ENCODE measurements at places on chromosomes 12 and 14. TPM values are rescaled to one million over a fixed set of nuclear protein-coding genes. Genes with fewer than 3 reads are reported as not detected.

Gene EML1
- total RNA-seq, result 37.7 TPM

Gene EP400
- total RNA-seq, result 31.9 TPM

DNA sequence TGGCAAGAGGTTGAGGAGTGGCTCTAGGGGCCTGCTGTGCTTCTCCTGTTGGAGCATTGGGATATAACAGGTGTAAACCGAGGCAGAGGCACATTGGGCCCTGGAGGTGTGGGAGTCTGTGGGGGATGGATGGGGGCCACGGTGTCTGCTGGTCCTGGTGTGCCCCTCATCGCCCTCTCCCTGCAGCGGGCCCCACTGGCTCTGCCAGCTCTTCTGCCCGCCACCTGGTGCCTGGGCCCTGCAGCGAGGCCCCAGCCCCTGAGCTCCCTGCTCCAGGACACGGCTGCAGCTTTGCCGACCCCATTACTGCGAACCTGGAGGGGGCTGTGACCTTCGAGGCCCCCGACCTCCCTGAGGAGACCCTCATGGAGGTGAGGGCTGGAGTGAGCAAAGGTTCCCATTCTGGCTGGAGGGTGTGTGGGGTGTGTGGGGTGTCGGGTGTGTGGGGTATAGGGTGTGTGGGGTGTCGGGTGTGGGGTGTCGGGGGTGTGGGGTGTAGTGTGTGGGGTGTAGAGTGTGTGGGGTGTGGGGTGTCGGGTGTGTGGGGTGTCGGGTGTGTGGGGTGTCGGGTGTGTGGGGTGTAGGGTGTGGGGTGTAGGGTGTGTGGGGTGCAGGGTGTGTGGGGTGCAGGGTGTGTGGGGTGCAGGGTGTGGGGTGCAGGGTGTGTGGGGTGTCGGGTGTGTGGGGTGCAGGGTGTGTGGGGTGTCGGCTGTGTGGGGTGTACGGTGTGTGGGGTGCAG, 10.6 kb upstream of the PUS1 start:
- peak; percentile 13 for ATAC-seq

DNA sequence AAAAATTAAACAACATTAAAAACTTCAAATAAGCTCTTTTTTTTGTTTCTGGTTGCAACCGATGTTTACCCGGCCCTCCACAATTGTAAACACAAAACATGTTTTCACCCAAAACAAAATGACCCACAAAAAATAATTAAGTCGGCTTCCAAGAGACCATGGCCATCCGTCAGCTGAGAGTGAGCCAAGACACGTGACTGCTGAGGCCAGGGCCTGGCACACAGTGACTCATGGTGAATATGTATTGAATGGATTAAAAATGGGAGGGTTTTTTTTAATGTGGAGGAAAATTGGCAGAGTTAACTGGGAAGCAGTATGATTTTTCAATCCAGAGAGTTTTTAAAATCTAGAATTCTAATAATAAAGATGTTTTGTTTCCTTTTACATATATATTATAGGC, 13.8 kb upstream of the CPNE8 start:
- ATAC-seq, result no peak

GRCh38 chr14:74425525-74426201, 347 bp downstream of the SYNDIG1L start:
- ATAC-seq, result peak; percentile 84

- ATAC-seq, result peak; percentile 69
These were observed 792 bp upstream of the CHD4 start for GRCh38 chr12:6607751-6608591.

GRCh38 chr14:65517635-65518542, 105.4 kb downstream of the FUT8 start:
- ATAC-seq, result no peak

DNA sequence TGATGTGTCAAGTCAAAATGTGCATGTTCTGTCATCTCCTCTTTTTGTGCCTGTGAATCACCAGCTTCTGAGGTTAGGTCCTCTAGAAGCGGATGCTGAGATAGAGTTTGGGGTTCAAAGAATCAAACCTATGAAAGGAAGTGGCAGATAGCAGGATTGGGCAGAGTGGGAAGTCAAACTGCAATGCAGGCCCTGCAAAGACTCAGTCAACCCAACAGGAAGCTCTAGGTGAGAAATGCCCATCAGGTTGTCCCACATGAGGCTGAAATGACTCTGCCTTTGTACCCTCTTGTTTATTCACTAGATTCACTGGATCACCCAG, 4.5 kb upstream of the MIA2 start:
- ATAC-seq, result no peak

DNA sequence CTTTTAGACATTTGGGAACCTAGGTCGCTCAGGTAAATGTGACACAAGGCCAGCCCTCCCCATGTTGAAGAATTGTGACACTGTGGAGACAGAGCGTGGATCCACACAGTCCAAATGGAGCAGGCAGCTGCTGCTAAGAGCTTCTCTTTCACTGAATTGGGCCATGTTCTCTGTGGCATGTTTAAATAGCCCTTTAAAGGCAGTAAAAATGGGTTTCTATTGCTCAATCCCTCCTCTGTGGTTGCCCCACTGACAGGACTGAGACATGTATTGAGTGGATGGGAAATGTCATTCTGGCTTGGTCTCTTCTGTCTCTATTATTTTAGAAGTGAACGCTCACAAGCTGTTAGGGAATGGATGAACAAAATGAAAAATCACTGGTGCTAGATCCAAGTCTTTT, 84.0 kb upstream of the PRICKLE1 start:
- ATAC-seq, result no peak

- no peak for ATAC-seq
These were observed 1.7 kb upstream of the MFAP5 start for GRCh38 chr12:8664228-8664913.

DNA sequence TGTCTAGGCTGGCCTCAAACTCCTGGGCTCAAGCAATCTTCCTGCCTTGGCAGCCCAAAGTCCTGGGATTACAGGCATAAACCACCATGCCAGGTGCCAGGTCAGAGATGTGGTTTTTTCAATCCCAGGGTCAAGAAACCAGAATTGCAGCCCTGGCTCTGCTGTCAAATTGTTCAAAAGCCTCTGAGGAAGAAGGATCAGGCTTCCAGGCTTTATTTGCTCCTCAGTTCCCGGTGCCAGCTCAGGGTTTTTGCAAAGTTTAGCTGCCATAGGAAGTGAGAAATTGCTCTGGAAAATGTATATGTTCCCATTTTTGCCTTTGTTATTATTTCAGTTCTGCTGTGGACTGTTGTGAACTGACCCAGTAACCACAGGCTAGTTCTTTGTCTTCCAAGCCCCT, 28.7 kb downstream of the WNT5B start:
- ATAC-seq, result no peak
